ENCODE measurements at places on chromosomes 2 and 18. TPM values are rescaled to one million over a fixed set of nuclear protein-coding genes. Genes with fewer than 3 reads are reported as not detected.

MRO gene
- not detected for total RNA-seq

NYAP2 gene
- total RNA-seq: not detected

G6PC2 gene
- not detected for total RNA-seq

RIT2 gene
- not detected for total RNA-seq

DOK6 gene
- 13.9 TPM for total RNA-seq

SPAG16 gene
- 32.1 TPM for total RNA-seq

DNA sequence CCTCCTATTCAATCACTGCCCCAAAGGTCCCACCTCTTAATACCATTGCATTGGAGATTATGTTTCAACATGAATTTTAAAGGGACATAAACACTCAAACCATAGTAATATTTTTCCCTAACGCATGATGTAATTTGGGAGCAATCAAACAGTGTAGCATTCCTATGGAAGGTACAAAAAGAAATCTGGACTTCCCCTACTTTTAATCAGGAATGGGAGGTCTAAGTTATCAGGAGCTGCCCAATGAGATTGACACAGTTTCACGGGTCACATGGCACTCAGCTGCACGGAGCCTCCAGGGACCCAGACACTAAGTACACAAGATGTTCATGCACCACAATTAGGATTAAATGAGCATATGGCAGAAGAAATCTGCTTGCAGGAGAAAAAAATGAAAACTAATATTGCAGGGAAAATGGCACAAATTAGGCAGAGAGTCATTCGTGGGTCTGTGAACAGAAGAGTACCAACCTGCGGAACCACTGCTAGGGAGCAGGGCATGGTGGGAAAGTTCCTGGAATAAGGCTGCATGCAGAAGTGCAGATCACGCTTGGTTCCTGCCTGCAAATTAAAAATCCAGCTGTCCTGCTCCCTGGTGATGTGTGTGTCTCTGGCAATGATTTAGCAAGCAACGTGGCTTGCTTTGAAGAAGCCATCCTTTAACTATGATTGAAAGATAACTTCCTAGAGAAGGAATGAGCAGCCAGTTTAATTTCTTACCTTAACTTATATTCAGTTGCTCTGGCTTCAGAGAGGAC, 326.6 kb upstream of the ID2 start:
- no peak overlapping the region for H3K27ac ChIP-seq
- no peaks in the 10 kb centered on the region for H3K27me3 ChIP-seq
- no peaks in the 10 kb centered on the region for H3K36me3 ChIP-seq
- H3K4me1 ChIP-seq: no peaks in the 10 kb centered on the region
- H3K4me3 ChIP-seq: no peak overlapping the region
- no peak for DNase-seq

DNA sequence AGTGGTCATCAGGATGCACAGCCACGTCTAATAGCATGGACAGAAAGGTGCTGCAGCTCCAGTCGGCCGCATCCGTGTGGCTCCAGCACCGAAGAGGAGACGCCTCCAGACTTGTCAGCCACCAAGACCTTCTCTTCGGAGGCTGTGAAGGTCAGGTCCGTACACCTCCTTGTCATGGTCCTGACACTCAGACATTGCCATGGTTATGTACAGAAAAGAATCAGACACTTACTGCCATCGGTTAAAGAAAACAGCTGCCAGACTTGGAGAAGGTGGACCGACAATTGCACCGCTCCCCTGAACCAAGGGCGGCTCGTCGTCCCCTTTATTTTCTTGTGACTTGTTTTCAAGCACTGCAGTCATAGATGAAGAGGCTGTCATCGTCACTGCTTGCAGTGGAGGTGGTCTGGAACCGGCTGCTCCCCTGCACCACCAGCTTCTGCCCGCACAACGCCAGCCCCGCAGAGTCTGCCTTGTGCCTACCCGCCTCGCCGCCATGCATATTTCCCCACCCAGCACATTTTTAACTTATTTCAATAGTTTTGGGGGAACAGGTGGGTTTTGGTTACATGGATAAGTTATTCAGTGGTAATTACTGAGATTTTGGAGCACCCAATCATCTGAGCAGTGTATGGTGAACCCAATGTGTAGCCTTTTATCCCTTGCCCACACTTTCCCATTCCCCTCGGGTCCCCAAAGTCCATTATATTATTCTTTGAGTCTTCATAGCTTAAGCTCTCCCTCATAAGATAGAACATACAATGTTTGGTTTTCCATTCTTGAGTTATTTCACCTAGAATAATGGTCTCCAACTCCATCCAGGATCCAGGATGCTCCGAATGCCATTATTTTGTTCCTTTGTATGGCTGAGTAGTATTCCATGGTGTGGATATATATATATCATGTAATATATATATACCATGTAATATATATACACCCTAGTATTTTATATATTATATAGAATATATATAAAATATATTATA, 18.1 kb downstream of the FBXO48 start:
- no peaks in the 10 kb centered on the region for H3K36me3 ChIP-seq
- DNase-seq: no peak
- H3K4me3 ChIP-seq: no peak overlapping the region
- H3K27me3 ChIP-seq: no peaks in the 10 kb centered on the region
- H3K4me1 ChIP-seq: no peaks in the 10 kb centered on the region

- no peaks in the 10 kb centered on the region for H3K27me3 ChIP-seq
- no peaks in the 10 kb centered on the region for H3K4me1 ChIP-seq
- no peak overlapping the region for H3K4me3 ChIP-seq
- H3K27ac ChIP-seq: no peak overlapping the region
Measured at GRCh38 chr2:146776596-146776995, 1068.2 kb upstream of the ACVR2A start.

GRCh38 chr2:43292851-43293743, 66.7 kb upstream of the ZFP36L2 start:
- peaks cover 10% of the 10 kb centered on the region for H3K4me1 ChIP-seq
- no peaks in the 10 kb centered on the region for H3K27me3 ChIP-seq
- no peaks in the 10 kb centered on the region for H3K36me3 ChIP-seq
- DNase-seq: no peak
- H3K27ac ChIP-seq: no peak overlapping the region

- H3K27me3 ChIP-seq: no peaks in the 10 kb centered on the region
- no peak overlapping the region for H3K4me3 ChIP-seq
- H3K27ac ChIP-seq: no peak overlapping the region
- H3K4me1 ChIP-seq: peaks cover 6% of the 10 kb centered on the region
- H3K36me3 ChIP-seq: no peaks in the 10 kb centered on the region
Measured at GRCh38 chr2:149141046-149141445, 102.5 kb downstream of the LYPD6B start.

DNA sequence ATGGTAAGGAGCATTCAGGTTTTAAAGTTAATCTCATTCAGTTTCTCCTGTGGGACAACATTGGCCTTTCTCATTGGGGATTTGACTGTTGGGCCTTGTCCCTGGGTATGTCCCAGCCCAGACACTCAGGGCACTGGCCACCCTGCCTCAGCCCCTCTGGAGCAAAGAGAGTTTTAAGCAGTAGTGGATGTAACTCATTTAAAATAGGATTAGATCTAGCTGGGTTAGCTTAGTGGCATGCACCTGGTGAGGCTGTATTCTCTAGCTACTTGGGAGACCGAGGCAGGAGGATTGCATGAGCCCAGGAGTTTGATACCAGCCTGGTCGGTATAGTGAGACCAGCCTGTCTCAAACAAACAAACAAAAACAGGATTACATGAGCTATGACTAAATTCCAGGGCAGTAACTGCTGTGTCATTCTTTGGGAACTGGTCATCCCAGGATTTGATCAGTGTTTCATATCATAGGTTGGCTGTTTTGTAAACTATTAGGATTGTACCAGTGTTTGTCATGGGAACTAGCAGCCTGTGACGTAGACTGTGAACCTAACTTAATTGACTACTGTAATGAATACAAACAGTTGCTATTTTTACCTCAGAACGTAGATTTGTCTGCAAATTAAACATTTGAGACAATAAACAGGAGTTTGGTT, 12.5 kb downstream of the INPP4A start:
- H3K27ac ChIP-seq: no peak overlapping the region
- no peaks in the 10 kb centered on the region for H3K4me1 ChIP-seq
- no peak for DNase-seq
- H3K27me3 ChIP-seq: no peaks in the 10 kb centered on the region

DNA sequence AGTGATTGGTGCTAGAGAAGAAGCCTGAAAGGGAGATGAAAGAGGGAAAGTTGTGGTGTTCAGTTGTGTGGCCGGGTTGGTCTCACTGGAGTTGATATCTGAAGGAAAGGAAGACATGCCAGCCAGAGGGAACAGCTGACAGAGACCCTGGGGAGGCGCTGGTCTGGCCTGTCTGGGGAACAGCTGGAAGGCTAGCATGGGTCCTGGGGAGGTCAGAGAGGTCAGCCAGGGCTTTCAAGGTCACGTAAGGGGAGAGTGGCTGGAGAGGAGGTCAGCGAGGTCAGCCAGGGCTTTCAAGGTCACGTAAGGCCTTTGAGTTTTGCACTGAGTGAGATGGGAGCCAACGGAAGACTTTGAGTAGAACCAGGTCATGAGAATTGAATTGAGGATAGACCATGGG, 11.0 kb downstream of the DYSF start:
- DNase-seq: no peak
- H3K4me1 ChIP-seq: peaks cover 4% of the 10 kb centered on the region
- H3K4me3 ChIP-seq: no peak overlapping the region
- no peak overlapping the region for H3K27ac ChIP-seq
- H3K36me3 ChIP-seq: no peaks in the 10 kb centered on the region
- H3K27me3 ChIP-seq: peaks cover 29% of the 10 kb centered on the region

DNA sequence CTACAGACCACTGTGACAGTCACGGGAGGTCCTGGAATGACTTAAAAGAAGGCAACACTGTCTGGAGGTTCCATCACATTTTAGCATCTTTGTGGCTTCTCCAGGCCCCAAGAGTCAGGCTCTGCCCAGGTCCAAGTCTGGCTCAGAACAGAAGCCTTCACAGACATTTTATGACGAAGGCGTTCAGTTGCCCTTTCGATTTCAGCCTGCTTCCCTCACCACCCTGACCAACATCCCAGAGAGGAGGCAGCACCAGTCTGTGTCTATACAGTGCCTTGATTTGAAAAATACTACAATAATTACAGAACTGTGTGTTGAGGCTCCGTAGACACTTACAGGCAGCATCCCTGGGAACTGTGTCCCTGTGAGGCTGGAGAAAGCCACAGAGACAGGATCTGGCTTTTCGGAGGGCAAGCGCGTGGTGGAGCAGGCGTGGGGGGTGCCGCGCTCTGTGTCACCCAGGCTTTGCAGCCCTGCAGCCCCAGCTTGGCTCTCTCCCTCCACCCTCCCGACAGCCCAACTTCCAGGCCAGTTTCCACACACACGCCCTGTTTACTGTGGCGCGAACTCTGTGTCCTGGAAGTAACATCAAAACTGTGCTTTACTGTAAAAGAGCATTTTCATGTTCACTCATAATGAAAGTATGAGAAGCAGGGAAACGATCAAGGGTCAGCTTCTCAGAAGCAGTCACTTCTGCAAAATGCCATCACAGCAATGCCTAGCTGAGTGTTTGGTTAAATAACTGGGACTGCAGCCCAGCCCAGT, 153.5 kb upstream of the ALKAL2 start:
- H3K4me1 ChIP-seq: no peaks in the 10 kb centered on the region
- H3K27ac ChIP-seq: no peak overlapping the region
- H3K27me3 ChIP-seq: no peaks in the 10 kb centered on the region

- H3K27me3 ChIP-seq: peaks cover 35% of the 10 kb centered on the region
- no peak overlapping the region for H3K4me3 ChIP-seq
- H3K27ac ChIP-seq: no peak overlapping the region
Measured at GRCh38 chr2:217286833-217287232, 427.0 kb upstream of the TNP1 start.

Data from cardiac muscle cell (in vitro differentiated cells and primary cell).